ENCODE measurements at places on chromosomes 4 and X. TPM values are rescaled to one million over a fixed set of nuclear protein-coding genes. Genes with fewer than 3 reads are reported as not detected.

Gene EDNRA
- total RNA-seq = 10.8 TPM

Gene RIBC1
- 1.6 TPM for total RNA-seq

Gene CDX4
- total RNA-seq = not detected

Gene HPF1
- total RNA-seq = 26.5 TPM

Gene HDAC6
- 17.3 TPM for total RNA-seq

Gene TRPC3
- total RNA-seq = 0.45 TPM

Gene SLC9B1
- total RNA-seq = 1.2 TPM

Gene ZMAT1
- 0.18 TPM for total RNA-seq

Gene CABS1
- not detected for total RNA-seq

Gene EDA2R
- total RNA-seq = 9.2 TPM

Gene SYP
- 0.18 TPM for total RNA-seq

Gene SPP1
- 0.72 TPM for total RNA-seq

Gene STOX2
- 1.1 TPM for total RNA-seq

Gene YIPF7
- total RNA-seq = not detected

Gene BRS3
- total RNA-seq = not detected

Gene SLIT2
- 46.4 TPM for total RNA-seq

Gene PRKG2
- total RNA-seq = 7.9 TPM

Gene SMARCA1
- 110 TPM for total RNA-seq

Gene FDCSP
- total RNA-seq = not detected

Gene DSPP
- not detected for total RNA-seq

Gene NKX6-1
- 0.18 TPM for total RNA-seq

Gene TMPRSS11D
- total RNA-seq = 0.09 TPM

Gene CAMK2D
- total RNA-seq = 378 TPM

Gene MAGT1
- 70.6 TPM for total RNA-seq

Measured in fibroblast of the aortic adventitia (primary cell).